ENCODE measurements at places on chromosomes 2 and 18.

- DNase-seq: no peak
Measured at GRCh38 chr2:69791045-69791444, 38.4 kb upstream of the GMCL1 start.

GRCh38 chr2:141317986-141318385 is 812.8 kb downstream of the LRP1B start:
- DNase-seq: no peak

- no peak for DNase-seq
Measured at GRCh38 chr2:48721158-48721557, 34.4 kb downstream of the LHCGR start.

- DNase-seq: no peak
Measured at GRCh38 chr2:68060652-68061051, 2.2 kb downstream of the C1D start.

DNA sequence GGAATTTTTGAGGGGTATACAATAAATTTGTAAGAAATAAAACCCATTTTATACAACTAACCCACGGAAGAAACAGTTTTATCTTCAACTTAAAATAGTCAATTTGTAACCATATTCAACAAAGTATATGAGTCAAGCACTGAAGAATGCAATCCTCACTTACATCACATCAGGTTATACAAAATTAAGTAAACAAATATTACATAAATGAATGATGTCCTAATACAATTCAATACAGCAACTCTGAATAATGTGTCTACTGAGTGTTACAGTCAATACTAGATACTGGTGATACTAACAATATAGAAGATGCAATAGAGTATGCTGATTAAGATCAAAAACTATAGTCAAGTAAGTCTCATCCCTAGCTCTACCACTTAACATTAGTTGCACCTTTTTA is 58.6 kb downstream of the FANCL start:
- DNase-seq: no peak

DNA sequence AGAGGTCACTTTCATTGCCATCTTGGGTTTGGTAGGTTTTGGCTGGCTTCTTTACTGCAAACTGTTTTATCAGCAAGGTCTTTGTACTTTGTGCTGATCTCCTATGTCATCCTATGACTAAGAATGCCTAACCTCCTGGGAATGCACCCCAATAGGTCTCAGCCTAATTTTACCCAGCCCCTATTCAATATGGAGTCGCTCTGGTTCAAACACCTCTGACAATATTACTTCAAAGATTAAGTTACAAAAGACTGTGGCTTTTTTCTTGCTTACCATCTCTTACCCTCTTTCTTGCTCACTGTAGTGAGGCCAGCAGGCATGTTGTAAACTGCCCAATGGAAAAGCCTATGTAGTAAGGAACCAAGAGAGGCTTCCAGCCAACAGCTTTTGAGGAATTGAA is 17.9 kb upstream of the RGPD8 start:
- DNase-seq: no peak

GRCh38 chr2:215919624-215920243 is 93.6 kb downstream of the MREG start:
- DNase-seq: no peak

DNA sequence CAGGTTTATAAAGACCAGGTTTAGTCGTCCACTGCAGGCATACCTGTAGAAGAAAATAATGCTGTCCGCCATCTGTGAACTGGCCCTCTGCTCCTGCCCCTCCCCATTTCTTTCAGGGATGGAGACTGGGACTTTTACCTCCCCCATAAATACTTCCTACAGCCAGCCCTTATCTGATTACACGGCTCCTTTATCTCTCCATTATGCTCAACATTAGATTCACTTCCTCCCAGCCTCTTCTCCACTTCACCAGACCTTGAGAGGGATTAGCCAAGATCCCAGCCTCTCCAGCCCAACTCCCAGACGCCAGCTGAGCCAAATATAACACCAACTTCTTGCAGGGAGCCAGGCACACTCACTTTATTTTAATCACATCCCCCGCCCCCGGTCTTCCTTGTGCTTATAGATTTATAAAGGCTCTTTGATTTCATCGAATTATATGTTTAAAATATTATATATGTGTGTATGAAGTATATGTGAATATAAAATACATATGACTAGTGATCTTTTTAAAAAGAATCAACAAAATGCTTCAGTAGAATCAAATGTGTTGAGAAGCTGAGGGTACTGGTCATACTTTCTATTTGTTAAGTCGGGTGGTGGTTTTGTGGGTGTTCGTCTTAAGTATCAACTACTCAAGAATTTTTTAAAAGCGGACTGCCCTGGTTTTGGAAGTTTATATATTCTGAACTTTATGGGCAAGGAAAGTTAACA is 81.0 kb downstream of the SPRED2 start:
- no peak for DNase-seq

GRCh38 chr2:172100935-172101820 is 1.5 kb downstream of the DLX2 start:
- DNase-seq: no peak

DNA sequence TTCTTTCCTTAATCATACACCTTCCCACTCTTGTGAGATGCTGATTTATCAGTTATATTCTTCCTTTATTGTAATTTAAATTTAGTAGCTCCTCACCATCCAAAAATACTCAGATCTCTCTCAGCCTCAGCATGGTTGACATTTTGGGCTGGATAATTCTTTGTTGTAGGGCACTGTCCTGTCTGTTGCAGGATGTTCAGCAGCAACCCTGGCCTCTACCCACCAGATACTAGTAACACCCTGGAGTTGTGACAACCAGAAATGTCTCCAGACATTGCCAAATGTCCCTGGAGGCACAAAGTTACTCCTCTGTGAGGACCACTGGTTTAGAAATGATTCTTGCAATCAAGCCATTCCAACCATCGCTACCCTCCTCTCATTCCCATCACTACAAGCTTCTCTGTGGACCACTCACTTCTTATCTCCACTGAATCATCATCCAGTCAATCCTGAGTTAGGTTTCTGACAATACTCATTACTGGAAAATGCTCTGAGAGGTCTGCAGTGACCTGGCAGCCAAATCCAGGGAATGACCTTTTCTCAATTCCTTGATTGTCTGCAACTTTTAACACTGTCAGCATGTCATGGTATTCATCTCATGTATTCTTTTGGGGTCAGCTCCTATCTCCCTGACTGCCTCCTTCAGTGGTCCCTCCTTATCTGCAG is 43.3 kb downstream of the OSBPL6 start:
- DNase-seq: no peak

DNA sequence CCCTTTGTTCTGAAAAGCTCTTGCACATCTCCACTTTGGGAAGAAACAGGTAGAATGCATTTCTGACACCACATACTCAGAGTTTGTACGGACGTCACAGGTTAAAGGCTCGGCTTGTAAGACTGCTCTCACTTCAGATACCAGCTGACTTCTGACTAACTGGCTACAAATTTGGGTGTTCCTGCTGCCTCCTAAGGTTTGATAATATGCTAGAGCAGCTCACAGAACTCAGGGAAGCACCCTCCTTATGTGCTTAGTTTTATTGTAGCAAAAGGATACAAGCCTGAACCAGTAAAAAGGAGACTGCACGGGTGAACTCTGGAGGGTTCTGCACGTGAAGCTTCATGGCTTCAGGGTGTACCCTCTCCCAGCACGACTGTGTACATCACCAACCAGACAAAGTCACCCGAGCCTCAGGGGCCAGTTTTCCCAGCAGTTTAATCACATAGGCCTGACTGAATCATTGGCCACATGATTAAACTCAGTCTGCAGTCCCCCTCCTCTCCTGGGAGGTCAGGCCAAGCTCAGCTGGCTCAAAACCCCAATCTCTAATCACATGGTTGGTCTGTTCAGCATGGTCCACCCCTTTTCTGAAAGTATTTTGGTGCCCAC is 749.5 kb upstream of the RAB6C start:
- no peak for DNase-seq

- DNase-seq: no peak
Measured at GRCh38 chr2:147952118-147952517, 68.4 kb downstream of the ORC4 start.

DNA sequence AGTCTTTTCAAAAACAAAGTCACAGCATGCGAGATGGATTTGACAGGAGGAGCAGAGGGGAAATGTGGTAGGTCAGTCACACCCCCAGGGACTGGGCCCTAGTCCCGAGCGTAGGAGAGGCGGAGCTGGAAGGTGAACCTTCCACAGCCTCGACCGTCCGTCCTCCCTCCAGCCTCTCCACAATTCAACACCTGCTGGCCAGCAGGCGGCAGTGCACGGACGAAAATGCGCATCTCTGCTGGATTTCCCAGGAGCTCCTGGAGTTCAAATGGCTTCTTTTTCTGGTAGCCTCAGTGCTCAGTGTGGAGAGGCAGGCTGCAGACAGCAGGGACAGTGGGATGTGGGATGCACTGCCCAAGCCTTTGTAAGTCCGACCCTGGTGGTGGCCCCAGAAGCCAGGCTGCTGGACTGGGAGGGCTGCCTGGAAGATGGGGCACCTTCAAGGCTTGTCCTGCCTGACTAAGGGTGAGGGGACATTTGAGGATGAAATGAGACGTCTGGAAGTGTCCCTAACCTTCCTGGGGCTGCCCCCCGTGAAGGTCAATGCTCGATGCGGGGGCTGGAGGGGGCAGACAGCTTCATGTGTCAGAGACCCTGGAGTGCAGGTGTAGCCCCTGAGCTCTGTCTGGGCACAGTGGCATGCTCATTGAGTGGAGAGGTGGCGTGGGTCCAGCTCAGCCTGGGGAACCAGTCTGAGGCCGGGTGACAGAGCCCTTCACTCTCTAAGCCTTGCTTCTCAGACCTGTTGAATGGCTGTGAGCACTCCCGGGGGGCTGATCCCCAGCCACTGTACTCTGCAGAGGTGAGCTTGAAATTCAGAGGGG is 189.5 kb downstream of the TFCP2L1 start:
- DNase-seq: peak; percentile 19

DNA sequence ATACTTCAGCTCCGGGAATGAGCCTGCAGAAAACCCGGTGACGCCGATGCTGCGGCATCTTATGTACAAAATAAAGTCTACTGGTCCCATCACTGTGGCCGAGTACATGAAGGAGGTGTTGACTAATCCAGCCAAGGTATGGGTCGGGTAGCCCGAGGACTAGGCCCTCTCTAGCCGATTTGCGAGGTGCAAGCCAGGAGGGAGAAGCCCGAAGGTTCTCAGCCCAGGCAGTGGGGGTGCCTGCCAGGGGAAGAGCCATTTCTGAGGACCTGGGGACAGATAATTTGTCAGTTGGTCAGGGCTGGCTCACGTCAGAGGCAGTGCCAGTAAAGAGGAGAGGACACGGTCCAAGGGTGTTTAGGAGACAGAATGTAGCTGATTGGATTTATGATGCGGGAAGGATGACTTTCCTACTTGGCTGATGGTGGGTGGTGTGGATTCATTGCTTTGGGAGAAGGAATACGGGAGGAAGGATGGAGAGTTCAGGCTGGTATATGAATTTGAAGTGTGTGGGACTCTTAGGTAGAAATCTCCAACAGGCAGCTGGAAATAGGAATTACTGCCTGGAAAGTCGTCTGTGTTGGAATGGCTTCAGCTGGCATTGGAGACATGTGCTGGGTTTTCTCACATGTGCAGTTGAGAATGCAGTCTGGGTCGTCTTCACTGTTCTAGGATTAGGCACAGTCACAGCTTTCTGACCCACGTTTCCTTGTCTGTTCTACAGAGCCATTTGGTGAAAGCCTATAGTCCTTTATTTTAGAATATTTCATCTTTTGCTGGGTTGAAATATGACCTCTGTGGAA is 874 bp downstream of the NDUFAF7 start:
- no peak for DNase-seq

GRCh38 chr18:35051641-35052377 is 10.6 kb downstream of the MAPRE2 start:
- no peak for DNase-seq

DNA sequence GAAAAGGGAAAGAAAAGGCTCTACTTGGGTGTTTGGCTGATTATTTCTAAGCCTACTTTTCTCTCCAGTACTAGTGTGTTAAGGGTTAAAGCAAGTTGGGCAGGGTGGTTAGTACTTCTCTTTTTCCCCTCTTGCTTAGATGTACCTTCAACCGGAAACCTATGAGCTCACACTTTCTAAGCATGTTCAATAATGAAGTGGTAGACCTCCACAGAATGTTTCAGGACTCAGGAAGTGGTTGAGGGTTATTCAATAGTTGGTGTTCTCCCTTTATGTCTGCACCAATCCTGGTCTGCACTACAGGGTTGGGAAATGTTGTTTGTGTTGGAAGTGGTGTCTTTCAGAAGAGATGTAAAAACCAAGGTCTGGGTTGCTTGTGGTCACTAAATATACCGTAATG is 137.1 kb downstream of the ZEB2 start:
- DNase-seq: peak; percentile 34

DNA sequence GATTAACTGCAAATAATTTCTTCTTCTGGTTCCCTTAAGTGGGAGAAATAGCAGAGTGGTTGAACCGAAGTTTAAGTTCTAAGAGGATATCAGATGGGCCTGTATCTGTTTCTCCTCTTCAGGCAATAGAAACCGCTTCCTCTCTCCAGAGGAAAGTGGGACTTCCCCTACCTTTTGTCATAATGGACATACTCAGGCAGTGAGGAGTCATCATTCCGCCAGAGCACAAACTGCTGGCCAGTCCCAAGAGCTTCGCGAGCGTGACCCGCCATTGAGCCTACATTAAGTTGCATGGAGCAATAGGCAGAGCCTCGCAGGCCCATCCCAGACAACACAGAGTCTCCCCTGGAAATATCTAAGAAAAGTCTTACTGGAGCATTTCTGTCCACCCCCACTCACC is 158.9 kb downstream of the LDLRAD4 start:
- DNase-seq: peak; percentile 49

DNA sequence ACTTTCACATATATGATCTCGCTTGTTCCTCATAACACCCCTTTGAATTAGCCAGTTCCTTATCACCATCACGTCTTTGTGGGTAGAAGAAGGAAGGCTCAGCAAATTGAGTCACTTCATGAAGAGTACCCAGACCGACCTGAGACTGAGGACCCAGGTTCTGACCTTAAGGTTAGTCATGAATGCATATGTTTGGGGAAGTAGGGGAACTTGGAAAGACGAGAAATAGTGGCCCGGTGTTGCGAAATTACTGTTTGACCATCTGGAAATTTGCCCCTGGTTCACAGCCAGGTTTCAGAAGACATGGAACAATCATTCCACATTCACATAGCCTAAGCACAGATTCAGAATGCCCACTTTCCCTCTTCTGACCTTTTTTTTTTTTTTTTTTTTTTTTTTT is 59.8 kb downstream of the MEIS1 start:
- DNase-seq: no peak

DNA sequence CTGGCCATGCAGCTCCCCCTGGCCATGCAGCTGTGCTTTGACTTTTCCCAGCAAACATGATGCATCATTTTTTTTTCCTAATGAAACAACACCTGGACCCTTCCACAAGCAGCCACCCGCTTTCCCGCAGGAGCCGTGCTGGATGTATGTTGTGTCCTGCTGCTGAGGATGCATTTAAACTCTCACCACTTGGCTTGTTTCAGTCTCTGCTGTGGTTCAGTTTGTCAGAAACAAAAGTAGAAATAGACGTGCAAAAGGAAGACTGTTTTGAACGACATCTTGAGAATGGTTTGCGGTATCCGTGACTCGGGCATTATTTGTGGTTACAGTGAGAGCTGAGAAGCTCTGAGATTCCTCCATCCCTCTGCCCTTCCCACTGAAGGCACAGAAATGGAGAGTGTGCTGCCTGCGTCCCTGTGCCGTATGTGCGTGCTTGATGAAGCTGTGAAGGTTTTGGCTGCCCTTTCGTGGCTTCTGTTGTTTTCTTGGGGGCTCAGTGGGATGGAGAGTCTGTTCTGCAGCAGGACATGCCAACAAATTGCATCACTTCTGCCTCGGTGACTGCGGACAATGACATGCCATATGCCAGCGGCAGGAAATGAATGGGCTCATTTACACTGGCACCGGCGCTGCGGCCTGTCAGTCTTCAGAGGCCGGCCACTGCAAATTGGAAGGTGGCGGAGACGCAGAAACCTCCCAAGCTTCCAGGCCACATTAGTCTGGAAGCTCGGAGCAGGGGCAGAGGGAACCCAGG is 417.7 kb upstream of the SALL3 start:
- no peak for DNase-seq

Measured in activated T-cell treated with anti-CD3 and anti-CD28 coated beads, Interleukin-2, amount 50 U/mL, for 72 hours (primary cell).